Activated CD8-positive, alpha-beta T cell treated with anti-CD3 and anti-CD28 coated beads, Interleukin-2, amount 10 ng/mL, durations not matched to agents 7 days and 5 days (primary cell): ENCODE measurements at places on chromosomes 6 and 20. TPM values are rescaled to one million over a fixed set of nuclear protein-coding genes. Genes with fewer than 3 reads are reported as not detected.

DNA sequence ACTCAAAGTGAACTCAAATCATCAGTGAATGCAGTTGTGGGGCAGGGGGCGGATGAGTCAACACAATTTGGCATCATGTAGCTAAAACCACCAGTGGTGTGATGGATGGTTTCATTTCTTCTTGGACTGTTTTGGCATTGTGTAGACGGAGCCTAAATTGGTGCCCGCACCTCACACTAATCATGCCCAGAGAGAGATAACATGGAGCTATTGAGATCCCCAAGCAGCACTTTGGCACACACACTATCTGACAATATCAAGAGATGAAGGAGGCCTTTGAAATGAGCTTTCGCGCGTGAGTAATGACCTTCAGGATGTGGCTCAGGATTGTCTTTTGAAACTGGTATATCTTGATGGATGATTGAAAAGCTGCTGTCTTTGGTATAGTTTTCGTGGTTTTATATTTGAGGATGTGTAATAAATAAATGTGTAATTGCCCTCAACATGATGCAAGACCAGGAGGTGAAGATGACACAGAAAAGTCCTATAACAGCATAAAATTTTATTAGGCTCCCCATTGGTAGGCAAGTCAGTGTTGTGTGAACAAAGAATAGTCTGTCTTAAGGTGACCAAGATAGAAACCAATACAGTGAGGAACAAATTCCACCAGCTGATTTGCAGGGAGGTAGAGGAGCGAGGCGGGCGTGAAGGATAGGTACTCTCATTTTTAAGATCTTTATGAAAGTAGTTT lies 174.2 kb downstream of the TSHZ2 start:
- DNase-seq, result no peak

DNA sequence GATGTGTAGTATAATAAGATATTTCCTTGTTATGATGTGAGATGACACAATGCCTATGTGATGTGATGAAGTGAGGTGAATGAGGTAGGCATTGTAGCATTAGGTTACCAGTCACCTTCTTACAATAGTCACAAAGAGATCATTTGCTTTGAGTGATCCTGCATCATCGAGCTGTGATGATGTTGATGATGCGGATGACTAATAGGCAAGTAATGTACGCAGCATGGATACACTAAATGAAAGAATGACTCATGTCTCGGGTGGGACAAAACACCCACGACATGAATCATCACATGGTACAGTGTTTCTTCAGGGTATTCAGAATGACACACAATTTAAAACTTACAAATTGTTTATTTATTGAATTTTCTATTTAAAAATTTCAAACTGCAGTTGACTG lies 806.3 kb upstream of the GJE1 start:
- peak; percentile 45 for DNase-seq

Gene CCDC170
- not detected for total RNA-seq

DNA sequence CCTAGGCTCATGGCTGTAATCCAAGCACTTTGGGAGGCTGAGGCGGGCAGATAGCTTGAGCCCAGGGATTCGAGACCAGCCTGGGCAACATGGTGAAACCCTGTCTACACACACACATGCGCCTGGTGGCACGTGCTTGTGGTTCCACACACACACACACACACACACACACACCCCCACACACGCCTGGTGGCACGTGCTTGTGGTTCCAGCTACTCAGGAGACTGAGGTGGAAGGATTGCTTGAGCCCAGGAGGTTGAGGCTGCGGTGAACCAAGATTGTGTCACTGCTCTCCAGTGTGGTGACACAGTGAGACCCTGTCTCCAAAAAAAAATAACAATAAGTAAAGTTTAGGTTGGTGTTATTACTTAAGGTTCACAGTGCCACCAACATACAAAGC lies 165.8 kb downstream of the ZFAND3 start:
- DNase-seq, result peak; percentile 55

Gene SEMG1
- total RNA-seq, result not detected

Gene MYLK2
- 0.66 TPM for total RNA-seq

DNA sequence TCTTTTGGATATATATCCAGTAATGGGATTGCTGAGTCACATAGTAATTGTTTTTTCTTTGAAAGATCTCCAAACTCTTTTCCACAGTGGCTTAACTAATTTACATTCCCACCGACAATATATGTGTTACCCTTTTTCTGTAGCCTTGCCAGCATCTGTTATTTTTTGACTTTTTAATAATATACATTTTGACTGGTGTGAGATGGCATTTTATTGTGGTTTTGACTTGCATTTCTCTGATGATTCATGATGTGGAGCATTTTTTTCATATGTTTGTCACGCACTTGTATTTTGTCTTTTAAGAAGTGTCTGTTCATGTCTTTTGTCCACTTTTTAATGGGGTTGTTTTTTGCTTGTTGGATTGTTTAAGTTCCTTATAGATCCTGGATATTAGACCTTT lies 58.9 kb upstream of the OPRM1 start:
- DNase-seq, result no peak

- no peak for DNase-seq
Observed at GRCh38 chr6:52213127-52213526, 27.0 kb downstream of the IL17A start.

GRCh38 chr6:132101535-132101934 lies 150.4 kb upstream of the CCN2 start:
- DNase-seq, result no peak

DNA sequence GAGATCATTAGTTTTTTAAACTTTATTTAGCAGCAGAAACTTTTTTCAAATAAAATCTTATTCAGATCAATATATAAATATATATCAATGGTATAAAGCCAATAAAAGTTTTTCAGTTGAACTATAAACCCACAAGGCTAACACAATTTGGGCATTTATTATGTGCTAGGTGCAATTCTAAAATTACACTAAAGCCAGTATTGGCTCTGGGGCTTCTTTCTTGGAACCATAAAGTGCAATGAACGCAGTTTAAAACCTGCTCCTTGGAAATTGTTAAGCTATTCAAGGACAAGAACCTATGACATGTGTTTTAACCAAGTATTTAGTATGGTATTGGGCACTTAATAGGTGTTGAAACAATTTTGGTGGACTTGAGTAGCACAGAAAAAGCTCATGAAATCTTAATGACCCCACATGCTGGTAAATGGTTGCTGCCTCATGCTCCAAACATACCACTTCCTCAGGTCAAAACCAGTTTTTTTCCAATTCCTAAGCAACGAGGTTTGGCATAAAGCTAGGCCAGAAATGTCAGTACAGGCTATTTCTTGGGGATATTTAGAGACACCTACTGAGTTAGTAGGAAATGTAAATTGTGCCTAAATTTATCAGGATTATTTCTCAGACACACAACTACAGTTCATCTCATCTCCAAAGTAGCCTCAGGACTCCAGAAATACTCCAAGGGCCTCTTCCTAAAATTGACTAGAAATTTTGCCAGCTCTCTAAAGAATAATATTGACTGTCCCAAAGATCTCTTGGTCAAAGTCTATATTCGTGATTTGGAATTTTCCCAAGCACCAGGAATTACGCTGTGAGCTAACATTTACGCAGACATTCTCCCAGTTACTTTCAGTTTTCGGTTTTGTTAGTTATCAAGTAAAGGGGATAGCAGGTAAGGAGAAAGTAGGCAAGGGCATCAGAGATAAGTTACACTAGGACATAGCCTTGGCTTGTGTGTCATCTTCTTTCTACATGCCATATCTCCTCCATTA lies 90.9 kb upstream of the LGSN start:
- no peak for DNase-seq

DNA sequence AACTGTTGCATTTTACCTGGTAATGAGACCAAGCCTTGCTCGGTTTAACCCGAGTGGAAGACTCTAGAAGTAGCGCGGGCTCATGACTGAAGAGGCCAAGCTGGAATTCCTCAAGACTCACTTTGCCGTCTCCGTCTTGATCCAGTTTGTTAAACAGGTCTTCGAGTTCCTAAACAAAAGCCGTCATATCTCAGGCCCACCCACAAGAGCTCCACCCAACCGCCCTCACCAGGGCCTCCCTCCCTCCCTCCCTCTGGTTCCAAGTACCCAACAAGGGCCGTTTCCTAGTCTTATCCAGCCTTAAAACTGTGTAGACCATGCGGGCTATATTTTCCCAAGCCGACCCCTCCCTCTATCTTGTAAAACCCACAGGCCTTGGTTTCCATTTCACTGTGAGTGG lies 81.4 kb downstream of the NINL start:
- no peak for DNase-seq
